ENCODE measurements at places on chromosomes 6 and 20.

DNA sequence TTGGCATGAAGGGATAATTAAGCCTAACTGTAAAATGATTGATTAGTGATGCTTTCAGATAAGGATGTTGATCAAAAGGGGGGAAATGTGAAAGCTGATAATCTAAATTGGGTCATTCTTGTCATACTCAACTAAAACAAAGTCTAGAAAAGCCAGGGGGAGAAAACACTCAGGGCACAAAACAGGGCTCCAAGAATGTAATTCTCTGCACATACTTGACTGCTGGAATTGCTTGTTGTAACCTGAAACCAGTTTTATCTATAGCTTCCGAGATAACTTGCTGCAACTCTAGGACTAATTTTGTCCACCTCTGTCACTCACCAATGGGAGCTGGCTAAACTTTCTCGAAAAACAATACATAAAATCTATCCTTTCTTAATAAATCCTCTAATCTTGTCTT, 310.3 kb downstream of the CLVS2 start:
- no peak for DNase-seq

- no peak for DNase-seq
Measured at GRCh38 chr20:59441306-59441705, 140.9 kb downstream of the EDN3 start.

- no peak for DNase-seq
Measured at GRCh38 chr6:104601131-104601651, 258.5 kb downstream of the HACE1 start.

DNA sequence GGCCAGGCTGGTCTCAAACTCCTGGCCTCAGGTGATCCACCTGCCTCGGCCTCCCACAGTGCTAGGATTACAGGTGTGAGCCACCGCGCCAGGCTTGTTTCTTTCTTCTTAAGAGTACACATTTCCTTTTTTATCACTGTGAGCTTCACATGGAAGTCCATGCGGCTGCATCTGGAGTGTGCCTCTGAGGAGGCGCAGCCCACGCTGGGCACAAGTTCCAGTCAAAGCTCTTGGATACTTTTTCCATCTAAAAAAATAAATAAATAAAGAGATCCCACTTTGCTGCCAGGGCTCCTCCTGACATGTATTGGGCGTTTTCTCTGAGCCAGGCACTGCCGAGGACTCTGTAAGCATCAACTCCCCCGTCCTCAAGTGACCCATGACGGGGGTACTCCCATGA, 123.0 kb downstream of the PREX1 start:
- no peak for DNase-seq

GRCh38 chr6:6246544-6246943, 73.9 kb downstream of the F13A1 start:
- DNase-seq, result no peak

- DNase-seq, result no peak
Measured at GRCh38 chr6:158330016-158330415, 17.8 kb downstream of the TULP4 start.

Measured in NCI-H345 (cell line).